ENCODE measurements at places on chromosomes 6 and 20.
A peak's percentile ranks its signal among the peaks of the same experiment; 100 is the strongest.

DNA sequence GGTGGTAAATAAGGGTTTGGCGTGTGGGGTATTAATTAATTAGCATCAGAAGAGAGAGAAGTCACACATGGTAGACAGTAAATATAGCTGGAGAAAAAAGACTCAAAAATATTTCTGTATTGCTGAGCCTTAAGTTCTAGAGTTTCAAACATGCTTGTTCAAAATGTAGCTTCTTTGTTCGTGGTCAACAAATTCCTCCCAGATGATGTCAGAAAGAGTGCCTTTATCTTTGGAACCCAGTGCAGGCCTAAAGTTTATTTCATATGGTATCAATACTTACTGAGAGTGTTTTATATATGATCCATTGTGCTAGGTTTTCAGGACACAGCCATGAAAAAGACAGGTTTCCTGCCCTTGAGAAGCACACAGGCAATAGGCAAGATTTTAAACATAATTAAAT lies 18.3 kb downstream of the MARCKS start:
- no peak for DNase-seq

DNA sequence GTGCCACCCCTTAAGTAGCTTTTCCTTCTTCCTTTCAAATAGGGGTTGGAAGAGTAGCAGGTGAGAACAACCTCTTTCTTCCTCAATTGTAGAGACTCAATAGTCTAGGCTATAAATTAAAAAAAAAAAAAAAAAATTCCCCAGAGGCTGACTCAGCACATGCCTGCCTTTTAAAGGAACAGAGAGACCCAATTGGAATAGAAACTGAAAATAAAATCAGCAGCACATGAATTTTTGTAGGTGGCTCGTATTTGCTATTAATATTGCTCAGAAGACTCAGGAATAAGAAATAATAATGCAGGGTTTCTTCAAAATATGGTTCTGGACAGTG lies 19.3 kb downstream of the TOP1 start:
- no peak for DNase-seq

GRCh38 chr6:159121486-159121885 lies 47.7 kb upstream of the FNDC1 start:
- peak; percentile 52 for DNase-seq

- no peak for DNase-seq
These were observed 17.8 kb downstream of the MAN1A1 start for GRCh38 chr6:119331663-119332286.

DNA sequence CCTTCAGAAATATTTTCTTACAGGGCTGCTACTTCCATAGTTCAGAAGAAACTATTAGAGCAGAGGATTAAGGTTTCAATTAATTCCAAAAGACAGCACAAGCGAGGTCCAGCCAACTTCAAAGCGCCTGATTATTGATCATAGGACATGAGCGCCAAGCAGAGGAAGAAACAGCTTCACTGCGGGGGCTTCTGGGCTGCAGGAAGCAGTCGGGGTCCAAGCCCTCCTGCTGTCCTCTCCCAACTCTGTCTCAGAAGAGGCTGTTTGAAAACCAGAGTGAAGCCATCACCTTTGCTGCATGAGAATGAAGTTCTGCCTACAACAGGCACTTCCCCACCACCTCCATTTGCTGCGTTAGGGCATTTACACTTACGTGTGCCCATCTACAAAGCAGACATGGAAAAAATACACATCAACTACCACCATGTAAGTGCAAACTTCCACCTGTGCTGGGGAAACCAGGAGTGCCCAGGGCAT lies 23.9 kb downstream of the SUMO4 start:
- no peak for DNase-seq

GRCh38 chr6:24723270-24723669 lies 4.3 kb upstream of the C6orf62 start:
- no peak for DNase-seq
